CD4-positive, alpha-beta T cell (primary cell): ENCODE measurements at places on chromosomes 1 and 21. TPM values are rescaled to one million over a fixed set of nuclear protein-coding genes. Genes with fewer than 3 reads are reported as not detected.

DNA sequence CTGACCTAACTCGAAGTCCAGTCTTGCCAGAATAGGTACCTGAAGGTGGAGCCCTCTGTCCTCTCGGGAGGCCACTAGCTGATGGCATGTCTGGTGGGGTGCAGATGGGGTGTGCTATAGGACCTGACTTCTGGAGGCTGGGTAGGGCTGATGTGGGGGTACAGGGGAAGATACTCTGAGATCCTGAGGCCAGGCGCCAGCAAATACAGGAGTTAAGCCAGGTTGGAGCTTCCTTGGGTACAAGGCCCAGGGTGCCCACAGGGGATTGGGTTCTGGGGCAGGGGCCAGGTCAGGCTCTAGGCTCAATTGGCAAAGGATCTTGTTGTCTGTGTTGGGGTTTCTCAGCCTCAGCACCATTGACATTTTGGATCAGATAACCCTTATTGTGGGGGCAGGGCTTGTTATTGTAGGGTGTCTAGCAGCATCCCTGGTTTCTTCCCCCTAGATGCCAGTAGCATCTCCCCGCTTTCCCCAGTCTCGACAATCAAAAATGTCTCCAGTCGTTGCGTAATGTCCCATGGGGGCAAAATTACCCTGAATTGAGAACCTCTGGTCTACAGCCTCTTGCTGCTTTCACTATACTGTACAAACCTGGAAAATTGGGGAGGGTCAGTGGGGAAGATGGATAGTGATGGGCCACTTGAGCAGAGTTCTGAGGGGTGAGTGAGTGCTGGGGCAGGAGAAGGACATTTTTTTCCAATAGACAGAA, 9.2 kb downstream of the PTPRF start:
- no peaks in the 10 kb centered on the region for H3K4me1 ChIP-seq
- H3K27me3 ChIP-seq, result no peaks in the 10 kb centered on the region
- DNase-seq, result no peak
- no peak overlapping the region for H3K27ac ChIP-seq
- no peak overlapping the region for H3K4me3 ChIP-seq

- no peak overlapping the region for H3K27ac ChIP-seq
- H3K4me3 ChIP-seq, result no peak overlapping the region
- no peaks in the 10 kb centered on the region for H3K36me3 ChIP-seq
- H3K27me3 ChIP-seq, result no peaks in the 10 kb centered on the region
Measured at GRCh38 chr1:20301463-20302107, 10.9 kb downstream of the VWA5B1 start.

AKR7A2 gene
- total RNA-seq, result 11.1 TPM

TMEM50A gene
- total RNA-seq, result 82.6 TPM

CFAP126 gene
- not detected for total RNA-seq

CDC42SE1 gene
- 401 TPM for total RNA-seq
